Activated CD4-positive, alpha-beta T cell treated with anti-CD3 and anti-CD28 coated beads for 36 hours (primary cell): ENCODE measurements at places on chromosomes 12 and 14.

GRCh38 chr14:74888164-74889158, 6.7 kb downstream of the DLST start:
- no peak for DNase-seq

GRCh38 chr14:29222671-29223268, 456.2 kb downstream of the FOXG1 start:
- DNase-seq = no peak

DNA sequence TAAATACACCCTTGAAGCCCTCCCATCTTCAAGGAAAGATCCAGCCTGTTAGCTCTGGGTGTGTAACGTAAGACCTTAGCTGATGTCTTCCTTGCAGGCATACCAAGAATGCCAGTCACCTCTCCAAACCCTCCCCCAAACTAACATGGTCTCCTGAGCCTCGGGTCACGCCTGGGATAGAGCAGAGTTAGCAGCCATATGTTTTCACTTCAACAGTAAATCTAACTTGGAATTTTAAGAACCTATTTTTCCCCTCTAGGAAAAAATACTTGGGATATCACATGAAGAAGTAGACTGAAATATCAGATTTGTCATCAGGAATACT, 27.9 kb downstream of the BCL2L14 start:
- DNase-seq = no peak

DNA sequence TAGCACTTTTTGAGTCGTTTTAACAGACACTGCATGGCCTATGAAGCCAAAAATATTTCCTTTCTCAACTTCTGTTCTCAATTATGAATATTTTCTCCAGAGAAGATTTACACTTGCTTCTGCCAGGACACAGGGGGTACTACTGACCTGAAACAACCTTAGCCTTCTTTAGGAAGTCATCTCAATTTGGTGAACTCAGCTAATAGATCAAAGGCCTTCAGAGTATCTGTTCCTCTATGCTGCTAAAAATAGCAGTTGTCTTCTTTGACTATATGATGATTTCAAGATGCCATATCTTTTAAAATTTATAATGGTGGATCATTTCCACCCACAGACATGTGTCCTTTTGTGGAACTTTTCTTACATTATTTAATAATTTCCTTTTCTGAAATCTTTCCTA, 14.0 kb upstream of the NDUFA12 start:
- no peak for DNase-seq

DNA sequence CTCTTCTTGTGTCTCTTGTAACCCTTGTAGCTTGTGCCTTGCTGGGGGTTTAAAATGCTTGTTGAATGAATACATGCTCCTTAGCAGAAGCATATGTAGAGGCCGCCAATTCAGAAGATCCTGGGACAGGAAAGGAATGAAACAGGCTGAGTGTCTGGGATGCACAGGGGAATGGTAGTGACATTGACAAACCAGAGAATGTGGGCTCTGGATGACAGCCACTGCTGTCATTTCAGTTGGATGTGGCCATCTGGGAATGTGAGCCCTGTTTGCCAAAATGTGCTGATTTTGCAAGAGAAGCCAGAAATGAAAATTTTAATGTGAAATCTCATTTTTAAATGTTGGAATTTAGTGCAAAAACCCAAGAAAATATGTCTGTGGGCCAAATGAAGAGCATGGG, 136.8 kb downstream of the DACT1 start:
- DNase-seq = no peak

DNA sequence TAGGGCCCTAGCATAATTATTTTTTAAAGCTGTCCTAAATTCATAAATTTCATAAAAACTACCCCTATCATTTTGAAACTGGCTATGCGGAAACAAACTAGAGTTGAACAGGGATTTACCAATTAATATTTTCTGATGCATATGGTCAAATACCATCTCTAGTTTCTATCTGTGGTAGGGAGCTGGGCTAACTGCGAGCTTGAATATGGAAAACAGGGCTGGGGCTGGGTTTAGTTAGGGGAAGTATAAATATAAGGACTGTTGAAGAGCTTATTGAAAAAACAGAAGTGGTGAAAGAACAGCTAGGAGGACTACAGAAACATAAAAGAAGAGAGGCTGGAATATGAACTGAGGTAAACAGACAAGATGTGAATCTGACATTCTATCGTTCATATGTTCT, 91.8 kb downstream of the SLC38A1 start:
- DNase-seq = no peak

DNA sequence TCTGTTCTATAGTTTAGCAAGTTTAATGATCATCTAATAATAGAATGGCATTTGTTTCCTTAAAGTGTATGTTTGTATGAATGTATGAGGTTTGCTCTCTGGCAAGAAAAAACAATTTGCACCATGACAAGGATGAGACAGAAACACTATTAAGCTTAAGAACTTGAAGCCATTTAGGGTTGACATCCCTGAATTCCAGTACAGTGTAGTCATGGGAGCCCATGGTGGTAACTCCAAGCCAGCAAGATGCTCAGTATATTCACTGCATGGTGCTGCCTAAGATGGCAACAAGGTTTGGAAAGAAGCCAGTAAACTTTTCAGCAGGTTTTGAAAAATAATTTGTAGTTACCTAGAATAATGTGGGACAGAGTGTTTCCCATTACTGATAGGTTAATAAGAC, 158.6 kb downstream of the PRIMA1 start:
- no peak for DNase-seq

DNA sequence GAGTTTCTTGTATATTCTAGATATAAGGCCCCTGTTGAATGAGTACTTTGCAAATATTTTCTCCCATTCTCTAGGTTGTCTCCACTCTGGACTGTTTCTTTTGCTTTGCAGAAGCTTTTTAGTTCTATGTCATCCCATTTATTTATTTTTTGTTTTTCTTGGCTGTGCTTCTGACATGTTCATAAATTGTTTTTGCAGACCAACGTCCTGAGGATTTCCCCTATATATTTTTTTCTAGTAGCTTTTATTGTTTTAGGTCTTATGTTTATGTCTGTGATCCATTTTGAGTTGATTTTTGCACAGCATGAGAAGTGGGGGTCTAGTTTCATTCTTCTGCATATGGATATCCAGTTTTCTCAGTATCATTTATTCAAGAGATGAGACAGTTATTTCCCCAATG, 70.4 kb upstream of the BTG1 start:
- no peak for DNase-seq
